Fibroblast of skin of left biceps (primary cell): ENCODE measurements at places on chromosomes 12 and 14.

DNA sequence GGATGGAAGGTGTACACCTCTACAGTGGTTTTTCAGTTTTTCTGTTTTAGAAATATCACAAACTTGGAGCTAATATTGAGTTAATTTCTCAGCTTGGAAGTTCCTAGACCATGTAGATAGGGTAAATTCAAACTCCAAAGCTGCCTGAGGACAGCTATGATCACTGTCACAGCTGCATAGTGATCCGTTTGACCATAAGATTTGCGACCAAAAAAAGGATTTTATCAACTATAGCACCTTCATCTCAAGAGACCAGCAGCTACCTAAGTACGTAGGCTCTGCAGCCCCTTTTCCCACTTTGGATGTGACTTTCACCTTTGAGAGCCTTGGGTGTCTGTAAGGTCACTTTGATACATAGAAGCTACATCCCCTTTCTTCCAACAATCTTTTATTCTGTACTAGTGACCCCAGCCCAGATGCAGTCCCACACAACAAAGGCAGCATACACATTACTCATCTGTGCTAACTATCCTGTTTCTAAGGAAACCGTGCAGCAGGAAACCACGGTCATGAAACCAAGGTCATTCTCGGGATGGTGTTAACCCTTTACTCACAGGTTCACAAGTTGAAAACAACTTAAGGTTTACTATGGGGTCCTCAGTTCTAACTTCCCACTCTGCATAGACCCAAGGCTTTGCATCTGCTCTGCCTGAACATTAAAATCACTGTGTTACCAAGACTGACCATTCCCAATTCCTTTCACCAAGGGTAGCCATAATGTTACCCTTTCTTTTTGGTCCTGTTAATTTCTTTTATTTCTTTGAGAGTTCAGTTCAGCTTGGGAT lies 75.4 kb downstream of the IFT81 start:
- peak; percentile 19 for DNase-seq

DNA sequence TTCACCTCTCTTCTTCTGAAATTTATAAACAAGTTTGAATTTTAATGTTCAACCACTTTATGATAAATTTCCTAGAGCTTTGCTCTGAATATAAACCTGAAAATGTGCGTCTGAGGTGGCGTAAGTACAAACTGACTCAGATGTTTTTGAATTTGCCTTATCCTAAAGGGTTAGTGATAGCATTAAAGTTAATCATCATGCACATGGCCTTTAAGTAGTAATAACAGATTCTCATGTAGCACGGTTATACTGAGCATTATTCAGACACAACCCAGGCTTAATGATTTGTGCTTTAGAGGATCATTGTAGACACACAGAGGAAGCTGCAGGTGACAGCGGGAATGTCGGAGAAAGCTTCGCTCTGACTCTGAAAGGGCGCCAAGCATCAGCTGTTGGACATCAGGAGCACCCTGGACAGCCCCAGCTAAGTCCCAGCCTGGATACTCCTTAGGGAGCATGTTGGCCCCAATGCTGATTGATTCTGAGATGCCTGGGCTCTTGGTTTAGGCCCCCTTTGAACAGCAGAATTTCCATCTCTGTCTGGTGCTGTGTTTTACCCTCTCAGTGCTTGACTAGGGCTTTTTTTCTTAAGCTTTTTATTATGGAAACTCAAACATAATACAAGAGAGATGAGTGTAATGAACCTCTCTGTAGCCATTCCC lies 91.1 kb downstream of the PLXNC1 start:
- DNase-seq, result no peak

GRCh38 chr14:91089958-91090535 lies 23.8 kb upstream of the DGLUCY start:
- no peak for DNase-seq

- no peak for DNase-seq
Observed at GRCh38 chr12:65522956-65523860, 244.7 kb downstream of the MSRB3 start.

GRCh38 chr14:99006276-99006675 lies 265.7 kb downstream of the BCL11B start:
- DNase-seq, result peak; percentile 31
